Stimulated activated naive B cell treated with anti-CD40 and anti-IgM and Interleukin-4, amounts not matched to agents 10 μg/mL and 1 μg/mL and 100 μg/mL, for 72 hours (primary cell): ENCODE measurements at places on chromosomes 2 and 18.
A peak's percentile ranks its signal among the peaks of the same experiment; 100 is the strongest.

DNA sequence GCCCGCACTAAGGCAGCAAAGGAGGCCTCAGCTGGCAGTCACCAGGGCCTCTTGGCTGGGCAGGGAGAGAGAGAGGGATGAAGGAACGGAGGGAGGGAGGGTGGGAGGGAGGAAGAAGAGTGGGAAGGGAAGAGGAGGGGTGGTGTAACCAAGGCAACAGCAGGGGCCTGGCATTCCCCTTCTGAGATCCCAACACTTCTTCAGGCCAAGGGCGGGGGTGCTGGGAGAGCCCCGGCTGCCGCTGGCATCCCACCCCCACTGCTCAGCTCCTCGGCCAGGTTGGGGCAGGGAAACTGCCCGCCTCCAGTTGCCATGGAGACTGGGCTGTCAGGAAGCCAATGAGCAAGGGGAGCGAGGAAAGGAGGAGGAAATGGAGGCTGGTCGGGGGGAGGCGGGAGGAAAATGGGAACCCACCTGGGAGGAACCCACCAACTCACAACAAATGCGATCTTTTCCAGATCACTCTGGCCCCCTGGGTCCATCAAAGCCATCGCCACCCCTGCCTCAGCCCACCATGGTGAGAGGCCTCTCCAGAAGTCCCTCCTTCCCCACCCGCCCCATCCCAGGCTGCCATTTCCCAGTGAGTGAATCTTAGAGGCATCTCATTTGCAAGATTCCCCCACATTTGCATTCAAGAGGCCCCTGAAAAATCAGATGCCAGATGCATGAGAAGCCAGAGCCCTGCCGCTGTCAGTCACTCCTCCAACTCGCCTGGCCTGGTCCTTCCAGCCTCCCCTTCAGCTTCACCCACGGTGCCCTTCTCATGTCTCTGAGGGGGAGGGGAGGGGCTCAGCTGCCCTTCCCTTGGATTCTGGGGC lies 12.4 kb downstream of the SH2D6 start:
- no peak for DNase-seq

GRCh38 chr2:166293984-166294383 lies 81.8 kb downstream of the SCN9A start:
- DNase-seq: no peak

- DNase-seq: no peak
Observed at GRCh38 chr2:100068395-100068794, 74.0 kb downstream of the AFF3 start.

- no peak for DNase-seq
Observed at GRCh38 chr18:42032447-42032846, 77.4 kb downstream of the PIK3C3 start.

GRCh38 chr2:197229509-197230443 lies 80.8 kb downstream of the ANKRD44 start:
- no peak for DNase-seq

- no peak for DNase-seq
Observed at GRCh38 chr2:79985571-79985970, 319.0 kb downstream of the LRRTM1 start.

- no peak for DNase-seq
Observed at GRCh38 chr18:53946594-53946993, 277.9 kb downstream of the MBD2 start.

- DNase-seq: peak; percentile 39
Observed at GRCh38 chr18:44895176-44895798, 214.6 kb downstream of the SETBP1 start.

DNA sequence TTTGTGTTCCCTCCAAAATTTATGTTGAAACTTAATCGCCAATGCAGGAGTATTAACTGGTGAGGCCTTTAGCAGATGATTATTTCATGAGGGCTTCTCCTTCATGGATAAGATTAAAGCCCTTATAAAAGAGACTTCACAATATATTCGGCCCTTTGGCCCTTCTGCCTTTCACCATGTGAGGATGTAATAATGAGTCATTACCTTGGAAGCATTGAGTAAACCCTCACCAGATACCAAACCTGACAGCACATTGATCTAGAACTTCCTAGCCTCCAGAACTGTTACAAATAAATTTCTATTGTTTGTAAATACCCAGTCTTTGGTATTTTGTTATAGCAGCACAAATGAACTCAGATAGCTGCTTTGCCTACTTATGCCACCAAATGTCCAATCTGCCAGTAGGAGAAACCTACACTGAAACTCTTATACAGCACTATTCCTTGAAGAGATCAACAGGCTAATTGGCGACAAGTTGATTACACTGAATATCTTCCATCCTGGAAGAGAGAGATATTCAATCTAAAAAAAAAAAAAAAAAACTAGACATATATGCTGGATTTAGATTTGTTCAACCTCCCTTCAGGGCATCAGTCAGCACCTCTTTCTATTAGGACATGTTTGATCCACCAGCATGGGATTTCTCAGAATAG lies 125.9 kb upstream of the COL5A2 start:
- no peak for DNase-seq

- no peak for DNase-seq
Observed at GRCh38 chr2:6577960-6578359, 287.7 kb downstream of the CMPK2 start.

DNA sequence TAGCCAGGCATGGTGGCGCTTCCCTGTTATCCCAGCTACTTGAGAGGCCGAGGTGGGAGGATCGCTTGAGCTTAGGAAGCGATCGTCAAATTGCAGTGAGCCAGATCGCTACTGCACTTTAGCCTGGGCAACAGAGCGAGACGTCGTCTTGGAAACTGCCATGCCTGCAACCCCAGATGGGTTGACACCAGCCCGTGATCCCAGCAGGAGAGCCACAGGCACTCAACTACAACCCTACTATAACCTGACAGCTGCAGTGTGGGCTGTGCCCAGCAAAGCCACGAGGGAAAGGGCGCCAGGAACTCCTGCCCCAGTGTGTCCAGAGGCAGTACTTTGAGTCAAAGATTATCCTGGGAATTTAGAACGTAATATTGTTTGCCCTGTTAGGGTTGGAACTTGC lies 85.6 kb downstream of the SS18 start:
- DNase-seq: no peak

- no peak for DNase-seq
Observed at GRCh38 chr18:37787452-37787851, 221.9 kb upstream of the CELF4 start.

- no peak for DNase-seq
Observed at GRCh38 chr2:229032608-229033234, 238.4 kb downstream of the PID1 start.

DNA sequence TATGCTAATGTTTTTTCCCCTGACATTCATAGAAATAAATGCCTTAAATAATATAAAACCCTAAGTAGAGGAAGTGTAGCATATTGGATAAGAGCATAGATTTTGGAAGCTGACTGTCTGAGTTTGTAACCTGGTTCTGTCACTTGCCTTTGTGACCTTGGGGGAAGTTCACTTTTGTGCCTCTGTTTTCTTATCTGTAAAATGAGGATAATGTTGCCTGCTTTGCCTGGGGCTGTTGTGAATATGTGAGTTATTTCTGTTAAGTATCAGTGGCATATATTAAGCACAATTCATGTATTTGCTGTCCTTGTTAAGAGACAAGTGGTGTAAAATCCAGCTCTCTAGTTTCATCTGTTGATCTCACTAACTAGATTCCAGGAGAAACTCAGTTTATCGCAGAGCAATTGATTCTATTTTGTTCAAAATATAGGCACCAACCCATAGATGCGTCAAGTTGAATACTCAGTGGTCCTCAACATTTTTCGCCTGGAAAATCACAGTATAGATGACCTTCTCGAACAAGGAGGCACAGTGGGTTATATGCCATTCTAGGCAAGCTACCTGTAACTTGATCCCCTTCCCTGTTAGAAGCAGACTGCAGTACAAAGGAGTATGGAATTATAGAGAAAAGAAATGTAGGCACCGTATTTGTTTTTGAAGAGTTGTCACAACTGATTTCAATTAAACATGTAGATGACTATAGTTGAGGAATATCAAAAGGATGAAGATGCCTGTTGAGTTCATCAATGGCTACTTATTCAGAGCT lies 67.0 kb downstream of the SOCS6 start:
- DNase-seq: no peak

- DNase-seq: no peak
Observed at GRCh38 chr18:45245091-45245511, 370.2 kb upstream of the SLC14A2 start.

GRCh38 chr2:74019516-74019915 lies 34.8 kb downstream of the TET3 start:
- DNase-seq: no peak

- DNase-seq: no peak
Observed at GRCh38 chr18:38221476-38222100, 656.0 kb upstream of the CELF4 start.

GRCh38 chr2:61134141-61134540 lies 27.8 kb upstream of the C2orf74 start:
- DNase-seq: no peak

- no peak for DNase-seq
Observed at GRCh38 chr2:188551671-188552070, 260.0 kb downstream of the GULP1 start.

DNA sequence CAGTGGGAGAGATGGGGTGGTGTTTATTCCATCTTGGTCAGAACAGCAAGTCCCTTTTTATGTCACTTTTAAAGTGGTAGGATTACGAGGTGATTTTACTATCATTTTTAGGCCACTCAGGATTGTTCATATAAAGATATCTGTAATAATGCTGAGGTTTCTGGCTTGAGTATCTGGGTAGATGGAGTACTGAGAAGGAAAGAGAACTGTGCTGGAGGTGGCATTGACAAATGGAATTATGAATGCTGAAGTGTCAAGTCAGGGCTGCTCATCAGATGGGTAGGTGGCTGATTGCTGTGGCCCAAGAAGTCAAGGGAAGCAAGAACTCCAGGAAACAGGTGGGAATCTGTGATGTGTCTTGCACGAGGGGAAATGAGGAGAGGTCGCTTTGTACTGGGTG lies 85.3 kb upstream of the MGAT4A start:
- DNase-seq: no peak

DNA sequence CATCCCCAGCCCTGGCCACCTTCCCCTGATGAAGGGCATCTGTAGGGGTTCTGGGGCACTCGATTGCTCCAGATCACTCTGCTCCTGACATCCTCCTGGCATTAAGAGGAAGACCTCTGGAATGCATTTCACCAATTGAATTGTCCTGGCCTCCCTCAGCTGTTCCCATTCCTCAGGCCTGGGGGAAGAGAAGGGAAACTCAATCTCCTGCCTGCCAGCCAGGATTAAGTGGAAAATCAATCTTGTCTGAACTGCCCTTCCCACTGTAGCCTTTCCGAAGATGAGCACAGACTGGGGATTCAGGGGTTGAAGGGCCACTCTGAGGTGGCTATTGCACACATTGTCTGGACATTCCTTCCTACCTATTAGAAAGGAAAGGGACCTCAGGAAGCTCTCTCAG lies 99.8 kb downstream of the ALK start:
- DNase-seq: no peak

DNA sequence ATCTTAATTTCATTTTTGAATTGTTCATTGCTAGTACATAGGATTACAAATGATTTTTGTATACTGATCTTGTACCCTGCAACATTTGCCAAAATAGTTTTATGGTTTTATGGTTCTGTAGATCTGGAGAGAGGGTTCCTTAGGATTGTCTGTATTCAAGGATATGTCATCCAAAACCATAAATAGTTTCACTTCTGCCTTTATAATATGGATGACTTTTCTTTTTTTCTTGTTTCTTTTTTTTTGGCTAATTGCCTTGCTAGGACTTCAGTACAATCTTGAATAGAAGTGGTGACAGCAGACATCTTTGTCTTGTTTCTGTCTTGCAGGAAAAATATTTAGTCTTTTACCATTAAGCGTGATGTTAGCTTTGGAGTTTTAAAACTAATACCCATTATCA lies 383.9 kb upstream of the HS6ST1 start:
- DNase-seq: no peak

- no peak for DNase-seq
Observed at GRCh38 chr2:23549051-23549450, 164.1 kb downstream of the KLHL29 start.

GRCh38 chr2:156215656-156216055 lies 116.9 kb downstream of the NR4A2 start:
- DNase-seq: no peak

DNA sequence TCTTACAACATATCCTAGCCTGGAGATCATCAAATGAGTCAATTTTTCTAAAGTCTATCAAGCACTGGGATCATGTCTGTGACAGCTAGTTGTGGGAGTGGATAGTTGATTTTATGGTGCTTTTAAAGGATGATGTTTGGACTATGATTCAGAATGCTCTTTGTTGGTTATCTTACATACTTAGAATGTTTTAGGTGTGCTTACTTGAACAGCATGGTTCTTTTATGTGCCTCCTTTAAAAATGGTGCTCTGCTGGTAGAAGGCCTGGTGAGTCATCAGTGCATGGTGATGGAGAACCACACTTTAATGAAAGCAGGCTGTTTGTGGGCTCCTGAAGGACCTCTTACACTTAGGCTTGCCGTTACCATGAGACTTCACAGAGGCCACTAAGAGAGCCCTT lies 682.7 kb upstream of the FANCL start:
- DNase-seq: no peak

DNA sequence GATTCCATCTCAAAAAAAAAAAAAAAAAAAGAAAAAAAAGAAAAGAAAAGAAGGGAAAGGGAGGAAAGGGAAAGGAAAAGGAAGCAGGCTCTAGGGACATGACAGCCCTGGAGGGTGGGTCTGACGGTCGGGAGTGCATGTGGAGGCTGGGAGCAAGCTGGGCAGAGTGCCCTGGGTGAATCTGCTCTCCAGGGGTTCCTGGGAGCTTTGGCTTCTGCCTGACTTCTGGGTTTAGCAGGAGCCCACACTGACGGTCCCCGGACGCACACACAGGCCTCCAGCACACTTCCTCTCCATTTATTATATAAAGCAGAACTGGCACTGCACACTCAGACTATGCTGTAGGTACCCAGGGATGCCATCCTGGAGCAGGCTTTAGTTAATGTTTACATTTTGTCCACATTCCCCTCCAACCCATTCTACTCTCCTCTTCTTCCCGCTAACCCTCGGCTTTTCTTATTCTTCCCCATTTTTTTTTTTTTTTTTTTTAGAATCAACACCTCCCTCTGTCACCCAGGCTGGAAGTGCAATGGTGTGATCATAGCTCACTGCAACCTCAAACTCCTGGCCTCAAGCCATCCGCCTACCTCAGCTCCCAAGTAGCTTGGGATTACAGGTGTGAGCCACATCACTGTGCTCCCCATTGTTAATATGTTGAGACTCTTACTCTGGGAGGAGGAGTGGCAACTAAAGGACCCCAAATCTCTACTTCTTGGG lies 151.1 kb upstream of the SLC1A4 start:
- no peak for DNase-seq

- DNase-seq: no peak
Observed at GRCh38 chr2:85106489-85107180, 26.6 kb upstream of the TCF7L1 start.

DNA sequence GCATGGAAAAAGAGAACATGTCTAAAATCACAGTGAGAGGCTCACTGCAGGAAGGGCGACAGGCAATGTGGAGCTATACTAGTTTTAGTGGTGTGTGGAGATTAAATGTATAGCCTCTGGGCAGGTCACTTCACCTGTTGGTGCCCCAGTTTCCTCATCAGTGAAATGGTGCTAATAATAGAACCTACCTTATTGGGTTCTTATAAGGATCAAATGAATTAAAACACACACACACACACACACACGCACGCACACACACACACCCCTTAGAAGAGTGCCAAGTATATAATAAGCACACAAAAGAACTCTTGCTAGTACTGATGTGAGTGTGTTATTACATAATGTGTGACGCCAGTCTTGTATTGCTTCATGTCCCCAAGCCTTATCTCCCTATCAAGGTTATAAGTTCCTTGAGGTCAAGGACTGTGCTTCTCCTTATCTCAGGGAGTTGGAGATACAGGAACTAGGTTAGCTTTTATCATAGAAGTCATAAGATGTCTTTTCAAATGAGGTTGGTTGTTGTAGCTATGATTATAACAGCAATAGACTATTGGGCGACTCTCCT lies 98.0 kb upstream of the CXCR4 start:
- DNase-seq: no peak

GRCh38 chr2:200184748-200185627 lies 121.5 kb upstream of the SPATS2L start:
- no peak for DNase-seq
